ENCODE measurements at places on chromosomes 7 and 10.

DNA sequence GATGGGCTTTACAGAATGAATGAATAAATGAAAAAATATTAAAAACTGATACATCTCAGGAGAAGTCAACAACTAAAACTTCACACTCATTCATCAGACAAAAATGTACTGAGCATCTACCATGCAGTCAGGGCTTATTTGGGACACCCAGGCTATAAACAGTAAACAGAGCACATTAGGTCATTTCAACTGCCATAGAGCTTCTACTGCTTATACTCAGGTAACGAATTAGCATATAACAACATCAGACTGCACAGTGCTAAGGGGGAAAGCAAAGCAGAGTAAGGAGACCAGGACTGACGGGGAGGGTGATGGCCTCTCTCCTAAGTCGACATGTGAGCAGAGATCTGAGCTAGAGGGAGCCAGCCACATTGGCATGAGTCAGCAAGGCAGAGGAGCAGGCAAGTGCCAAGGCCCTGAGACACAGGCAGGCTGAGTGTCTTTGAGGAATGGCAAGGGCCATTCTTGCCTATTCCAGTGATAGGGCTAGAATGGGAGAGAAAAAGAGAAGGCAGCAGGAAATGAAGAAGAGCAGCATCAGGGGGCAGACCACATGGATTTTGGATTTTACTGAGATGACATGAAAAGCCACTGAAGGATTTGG, 528.9 kb downstream of the PARD3 start:
- no peak for DNase-seq

DNA sequence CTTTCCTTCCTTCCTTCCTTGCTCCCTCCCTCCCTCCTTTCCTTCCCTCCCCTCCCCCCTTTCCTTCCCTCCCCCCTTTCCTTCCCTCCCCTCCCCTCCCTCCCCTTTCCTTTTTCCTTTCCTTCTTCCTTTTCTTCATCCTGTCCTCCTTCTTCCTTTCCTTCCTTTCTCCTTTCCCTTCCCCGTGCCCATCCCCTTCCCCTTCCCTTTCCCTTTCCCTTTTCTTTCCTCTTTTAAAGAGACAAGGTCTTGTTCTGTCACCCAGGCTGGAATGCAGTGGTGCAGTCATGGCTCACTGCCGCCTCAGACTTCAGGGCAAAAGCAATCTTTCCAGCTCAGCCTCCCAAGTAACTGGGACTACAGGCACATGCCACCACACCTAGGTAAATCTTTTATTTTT, 54.0 kb downstream of the KIF20B start:
- no peak for DNase-seq

- DNase-seq = peak; percentile 95
Observed at GRCh38 chr10:107814865-107815487, 650.5 kb upstream of the SORCS1 start.

- DNase-seq = no peak
Observed at GRCh38 chr10:70302292-70302691, 18.5 kb upstream of the NPFFR1 start.

- no peak for DNase-seq
Observed at GRCh38 chr7:70634071-70634470, 497.9 kb upstream of the GALNT17 start.

GRCh38 chr7:130982160-130982638, 248.2 kb upstream of the KLF14 start:
- DNase-seq = peak; percentile 28

GRCh38 chr7:20980232-20980631, 193.5 kb upstream of the SP8 start:
- no peak for DNase-seq

DNA sequence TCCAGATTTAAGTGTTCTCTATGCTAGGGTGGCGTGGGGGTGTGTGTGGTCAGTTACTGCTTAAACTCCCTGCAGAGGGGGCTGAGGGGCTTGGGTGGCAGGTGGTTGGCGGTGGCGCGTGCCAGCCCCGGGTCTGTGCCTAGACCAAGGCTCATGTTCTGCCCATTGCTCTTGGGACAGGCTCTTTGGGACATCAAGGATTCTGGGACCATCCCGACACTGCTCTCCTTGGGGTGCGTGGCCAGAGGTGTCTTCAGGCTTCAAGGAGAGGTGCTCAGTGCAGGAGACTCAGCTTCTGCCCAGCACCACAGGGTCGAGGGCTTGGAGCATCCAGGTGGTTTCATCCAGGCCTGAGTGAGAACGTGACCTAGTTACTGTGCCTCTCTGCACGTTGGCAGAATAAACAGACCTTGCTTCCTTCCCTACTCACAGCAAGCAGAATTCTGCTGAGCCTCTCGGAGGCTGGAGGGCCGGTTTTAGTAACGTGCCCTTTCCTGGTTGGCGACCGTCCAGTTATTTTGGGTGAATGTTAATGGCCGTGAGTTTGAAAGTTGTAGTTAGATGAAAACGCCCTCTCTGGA, 39.9 kb downstream of the CAMK1D start:
- no peak for DNase-seq

- DNase-seq = peak; percentile 63
Observed at GRCh38 chr7:11343818-11344413, 370.2 kb downstream of the PHF14 start.

Measured in SK-N-DZ (cell line).